Activated CD4-positive, alpha-beta T cell treated with anti-CD3 and anti-CD28 coated beads, Interleukin-10, Interleukin-2, amounts not matched to agents 100 ng/mL and 50 ng/mL, durations not matched to agents 16 hours and 8 hours (primary cell): ENCODE measurements at places on chromosomes 11 and 22.
A peak's percentile ranks its signal among the peaks of the same experiment; 100 is the strongest.

DNA sequence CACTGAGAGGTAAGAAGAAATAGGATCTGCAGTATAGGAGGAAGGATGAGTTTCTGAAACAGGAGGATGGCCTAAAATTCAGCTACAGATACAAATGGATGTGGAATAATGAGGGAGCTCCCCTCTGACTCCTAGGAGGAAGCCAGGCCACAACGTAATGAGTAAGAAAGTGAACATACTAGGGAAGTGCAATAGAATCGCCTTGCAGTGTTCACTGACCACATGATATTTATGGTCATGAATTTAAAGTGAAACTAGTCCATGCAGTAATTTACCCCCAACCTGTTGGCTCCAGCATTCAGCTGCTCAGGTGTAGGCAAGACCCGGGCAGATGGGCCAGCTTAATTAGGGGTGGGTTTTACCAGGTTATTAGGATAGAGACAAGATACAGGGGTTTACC, 101.7 kb downstream of the DEUP1 start:
- no peak for DNase-seq

- DNase-seq: no peak
Observed at GRCh38 chr22:47260551-47260950, 498.1 kb downstream of the TBC1D22A start.

GRCh38 chr22:31490496-31490925, 869 bp upstream of the EIF4ENIF1 start:
- peak; percentile 78 for DNase-seq

GRCh38 chr11:75351791-75352587, 528 bp upstream of the ARRB1 start:
- peak; percentile 49 for DNase-seq

DNA sequence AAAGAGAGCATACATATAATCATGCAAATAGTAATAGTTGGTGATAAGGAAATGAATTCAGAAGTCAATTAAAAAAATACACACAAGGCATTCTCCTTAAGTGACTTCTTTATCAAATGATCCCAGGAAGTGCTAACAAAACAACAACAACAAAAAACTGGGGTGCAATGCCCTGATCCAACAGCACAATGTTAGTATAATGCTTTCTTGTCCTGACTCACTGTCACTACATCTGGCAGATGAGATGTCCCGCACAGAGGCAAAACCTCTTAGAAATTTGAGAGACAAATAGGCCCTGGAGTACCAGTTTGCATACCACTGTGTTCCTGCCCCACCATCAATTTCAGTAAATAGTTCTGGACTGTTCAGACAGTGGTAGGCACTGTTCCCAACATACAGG, 11.0 kb upstream of the AMBRA1 start:
- DNase-seq: no peak

GRCh38 chr11:12303421-12304149, 73.8 kb upstream of the PARVA start:
- no peak for DNase-seq

DNA sequence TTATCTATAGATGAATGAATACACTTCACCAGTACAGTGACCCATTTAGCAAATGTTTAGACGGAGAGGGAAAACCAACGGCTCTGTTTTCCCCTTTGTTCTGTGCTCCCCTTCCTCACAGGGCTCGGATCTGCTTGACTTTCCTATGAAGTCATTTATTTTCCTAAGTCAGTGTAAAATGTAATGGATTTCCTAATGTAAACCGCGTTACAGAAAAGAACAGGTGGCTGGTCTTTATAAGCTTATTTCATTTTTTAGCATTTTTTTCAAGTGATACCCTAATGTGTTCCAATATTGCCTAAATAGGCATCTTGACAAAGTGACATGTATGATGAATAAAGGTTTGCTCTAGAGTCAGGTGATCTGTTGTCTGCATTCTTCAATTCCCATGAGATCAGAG, 207.5 kb downstream of the PGR start:
- no peak for DNase-seq

DNA sequence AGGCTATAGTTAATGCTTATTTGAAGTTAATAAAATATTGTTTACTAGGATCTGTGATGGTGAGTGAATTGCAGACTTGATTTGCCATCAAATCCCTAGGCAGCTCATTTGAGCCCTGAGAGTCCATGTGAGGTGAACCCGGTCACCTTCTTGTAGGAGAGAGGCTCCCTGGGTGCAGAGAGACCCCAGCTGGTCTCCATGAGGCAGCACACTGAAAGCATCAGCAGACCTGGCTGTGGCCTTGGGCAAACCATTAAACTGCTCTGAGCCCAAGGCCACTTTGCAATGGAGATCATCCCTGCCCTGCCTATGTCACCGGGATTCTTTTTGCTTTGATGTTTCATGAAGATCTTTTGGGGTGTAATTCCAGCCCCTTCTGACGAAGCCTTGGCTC, 125.2 kb downstream of the MICAL2 start:
- DNase-seq: no peak

DNA sequence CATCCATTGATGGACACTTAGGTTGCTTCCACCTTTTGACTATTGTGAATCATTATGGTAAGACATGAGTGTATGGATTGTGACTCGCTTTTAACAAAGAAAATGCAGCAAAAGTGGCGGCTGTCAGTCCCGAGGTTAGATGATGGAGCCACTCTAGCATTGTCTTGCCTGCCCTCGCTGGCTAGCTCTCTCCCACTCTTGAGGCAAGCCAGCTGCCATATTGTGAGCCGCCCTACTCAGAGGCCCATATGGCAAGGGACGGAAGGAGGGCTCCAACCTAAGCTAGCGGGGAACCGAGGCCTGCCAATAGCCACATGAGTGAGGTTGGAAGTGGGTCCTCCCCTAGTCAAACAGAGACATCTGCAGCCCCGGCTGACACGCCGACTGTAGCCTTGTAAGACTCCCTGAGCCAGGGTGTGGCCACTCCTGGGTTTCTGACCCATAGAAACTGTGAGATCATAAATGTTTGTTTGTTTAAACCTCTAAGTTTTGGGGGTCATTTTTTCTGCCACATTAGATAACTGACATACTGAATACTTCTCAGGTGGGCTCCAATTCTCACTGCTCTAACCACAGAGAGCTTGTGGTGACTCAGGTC, 160.2 kb downstream of the LDLRAD3 start:
- no peak for DNase-seq

GRCh38 chr11:92045301-92045700, 179.3 kb upstream of the FAT3 start:
- DNase-seq: no peak

- DNase-seq: no peak
Observed at GRCh38 chr22:37403267-37403960, 23.9 kb downstream of the ELFN2 start.

- no peak for DNase-seq
Observed at GRCh38 chr22:24066260-24066659, 55.2 kb downstream of the CABIN1 start.

DNA sequence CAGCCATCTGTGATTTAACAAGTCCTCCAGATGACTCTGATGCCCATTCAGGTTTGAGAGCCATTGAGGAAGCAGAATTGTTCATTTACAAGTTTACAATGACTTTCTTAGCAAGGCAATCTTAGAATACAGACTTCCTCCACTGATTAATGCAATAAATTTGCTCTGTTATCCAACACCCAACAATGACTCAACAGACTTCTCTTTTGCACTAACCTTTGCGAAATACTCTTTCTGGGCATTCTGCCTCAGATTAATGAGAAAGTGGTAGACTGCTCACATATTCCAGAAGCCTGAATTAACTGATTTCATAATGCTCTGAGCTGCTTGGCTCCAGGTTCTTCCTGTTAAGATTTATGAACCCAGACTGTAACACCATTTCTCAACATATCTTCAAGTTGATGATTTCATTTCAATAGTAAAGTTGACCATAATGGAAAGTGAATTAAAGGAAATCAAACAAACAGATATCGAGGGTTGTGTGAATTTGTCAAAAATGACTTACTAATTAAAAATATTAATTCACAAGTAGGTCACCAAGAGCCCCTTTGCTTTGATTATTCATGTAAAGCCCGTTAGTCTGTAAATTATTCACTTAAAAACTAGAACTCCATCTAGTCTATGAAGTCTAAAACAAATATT, 70.5 kb upstream of the BLID start:
- DNase-seq: no peak

GRCh38 chr11:117440258-117440657, 112.6 kb downstream of the CEP164 start:
- no peak for DNase-seq

DNA sequence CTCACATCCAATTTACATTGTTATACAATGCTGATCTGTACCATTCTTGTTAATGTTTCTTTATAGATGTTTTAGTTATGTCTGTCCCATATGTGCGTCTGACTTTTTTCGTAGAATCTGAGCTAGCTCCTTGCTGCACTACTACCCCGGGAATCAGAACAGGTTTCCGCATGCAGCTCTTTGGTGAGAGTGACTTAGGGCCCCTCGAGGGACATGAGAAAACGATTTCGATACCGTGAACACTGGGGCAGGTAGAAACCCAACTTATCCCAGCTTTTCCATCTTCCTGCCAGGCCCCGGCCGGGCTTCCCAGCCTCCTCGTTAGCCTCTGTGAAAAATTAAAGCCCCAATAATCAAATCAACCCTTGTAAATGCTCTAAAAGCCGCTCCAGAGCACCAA, 23.4 kb upstream of the PKNOX2 start:
- no peak for DNase-seq

DNA sequence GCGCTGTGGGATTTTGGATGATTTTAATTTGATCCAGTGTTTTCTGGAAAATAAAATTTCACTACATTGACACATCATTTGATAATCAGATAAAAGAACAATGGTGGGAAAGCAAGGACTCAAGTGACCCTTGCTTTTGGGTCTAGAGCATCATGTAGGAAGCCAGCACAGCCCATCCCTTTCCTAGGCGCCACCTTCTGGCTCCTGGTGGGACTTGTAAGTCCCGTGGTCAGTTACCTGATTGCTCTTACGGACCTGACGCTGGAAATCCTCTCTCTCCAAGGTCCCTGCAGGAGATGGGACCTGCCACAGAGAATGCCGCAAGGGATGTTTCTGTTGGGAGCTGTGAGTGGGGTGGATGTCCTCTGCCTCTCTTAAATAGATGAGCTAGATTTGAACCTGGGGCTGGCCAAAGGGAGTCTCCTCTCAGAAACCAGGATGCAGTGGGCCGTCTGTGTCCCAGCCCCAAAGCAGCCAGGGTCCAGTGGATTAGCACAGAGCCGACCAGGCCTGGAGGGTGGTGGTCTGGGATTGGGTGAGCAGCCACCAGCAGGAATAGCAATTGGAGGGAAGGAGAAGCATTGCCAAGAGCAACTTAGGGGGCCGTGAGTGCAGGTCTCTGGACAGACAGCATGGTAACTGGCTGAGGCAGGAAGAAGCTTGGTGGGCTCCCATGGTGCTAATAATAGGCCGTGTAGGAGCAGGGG, 21.7 kb downstream of the TIMP3 start:
- peak; percentile 15 for DNase-seq

GRCh38 chr22:43047605-43048004, 32.7 kb upstream of the PACSIN2 start:
- no peak for DNase-seq

DNA sequence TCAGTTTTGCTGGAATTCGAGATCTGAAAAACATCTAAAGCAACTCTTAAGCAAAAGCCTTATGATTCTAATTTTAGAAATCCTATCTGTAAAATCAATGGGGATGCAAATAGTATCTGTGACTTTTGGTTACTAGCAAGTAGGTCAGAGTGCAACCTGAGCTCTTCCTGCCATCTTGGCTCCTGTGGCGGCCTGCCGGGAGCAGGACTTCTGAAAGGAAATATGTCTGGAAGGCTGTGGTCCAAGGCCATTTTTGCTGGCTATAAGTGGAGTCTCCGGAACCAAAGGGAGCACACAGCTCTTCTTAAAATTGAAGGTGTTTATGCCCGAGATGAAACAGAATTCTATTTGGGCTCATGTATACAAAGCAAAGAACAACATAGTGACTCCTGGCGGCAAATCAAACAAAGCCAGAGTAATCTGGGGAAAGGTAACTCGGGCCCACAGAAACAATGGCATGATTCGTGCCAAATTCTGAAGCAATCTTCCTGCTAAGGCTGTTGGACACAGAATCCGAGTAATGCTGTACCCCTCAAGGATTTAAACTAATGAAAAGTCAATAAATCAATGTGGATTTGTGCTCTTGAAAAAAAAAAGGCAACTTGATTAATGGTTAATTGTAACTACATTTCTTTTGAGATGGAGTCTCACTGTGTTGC, 1.7 kb downstream of the SAMM50 start:
- no peak for DNase-seq

- DNase-seq: peak; percentile 60
Observed at GRCh38 chr22:31272522-31273446, 19.5 kb downstream of the PIK3IP1 start.

DNA sequence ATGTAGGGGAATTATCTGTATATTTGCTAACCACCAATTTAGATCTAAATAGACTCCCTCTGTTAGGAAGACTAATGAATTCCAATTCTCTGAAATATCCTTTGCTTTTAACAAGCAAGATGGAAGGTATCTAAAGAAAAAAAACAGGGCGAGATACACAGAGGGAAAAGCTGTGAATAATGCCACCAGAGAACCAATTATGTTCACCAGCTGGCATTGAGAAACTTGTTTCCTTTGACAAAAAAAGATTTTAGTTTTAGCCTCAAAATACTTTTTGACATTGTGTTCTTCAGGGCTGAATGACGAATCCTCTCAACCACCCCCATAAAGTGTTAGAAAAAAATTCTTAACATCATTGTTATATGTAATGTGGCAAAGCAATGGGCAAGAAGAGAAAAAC, 19.0 kb downstream of the HTR3B start:
- no peak for DNase-seq
